CD4-positive, alpha-beta T cell treated with Interleukin-6 for 4 hours (primary cell): ENCODE measurements at places on chromosomes 2 and 18.

DNA sequence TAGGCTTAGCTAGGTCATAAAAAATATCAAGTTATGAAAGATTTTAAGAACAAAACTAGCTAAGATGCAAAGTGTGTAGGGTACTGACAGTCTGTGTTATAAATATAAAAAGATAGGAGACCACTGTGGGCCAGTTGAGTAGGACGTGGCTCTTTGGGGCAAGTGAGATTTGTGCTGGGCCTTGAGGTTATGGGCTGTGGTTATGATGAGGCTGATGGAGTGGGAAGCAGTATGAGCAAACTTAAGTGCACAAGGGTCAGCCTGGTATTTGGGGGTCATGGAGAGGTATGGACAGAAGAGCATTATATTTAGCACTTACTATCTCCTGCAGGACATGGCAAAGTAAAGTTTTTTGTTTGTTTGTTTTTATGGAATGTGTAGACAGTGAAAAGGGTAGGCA is 70.1 kb downstream of the SETBP1 start:
- no peak for DNase-seq

DNA sequence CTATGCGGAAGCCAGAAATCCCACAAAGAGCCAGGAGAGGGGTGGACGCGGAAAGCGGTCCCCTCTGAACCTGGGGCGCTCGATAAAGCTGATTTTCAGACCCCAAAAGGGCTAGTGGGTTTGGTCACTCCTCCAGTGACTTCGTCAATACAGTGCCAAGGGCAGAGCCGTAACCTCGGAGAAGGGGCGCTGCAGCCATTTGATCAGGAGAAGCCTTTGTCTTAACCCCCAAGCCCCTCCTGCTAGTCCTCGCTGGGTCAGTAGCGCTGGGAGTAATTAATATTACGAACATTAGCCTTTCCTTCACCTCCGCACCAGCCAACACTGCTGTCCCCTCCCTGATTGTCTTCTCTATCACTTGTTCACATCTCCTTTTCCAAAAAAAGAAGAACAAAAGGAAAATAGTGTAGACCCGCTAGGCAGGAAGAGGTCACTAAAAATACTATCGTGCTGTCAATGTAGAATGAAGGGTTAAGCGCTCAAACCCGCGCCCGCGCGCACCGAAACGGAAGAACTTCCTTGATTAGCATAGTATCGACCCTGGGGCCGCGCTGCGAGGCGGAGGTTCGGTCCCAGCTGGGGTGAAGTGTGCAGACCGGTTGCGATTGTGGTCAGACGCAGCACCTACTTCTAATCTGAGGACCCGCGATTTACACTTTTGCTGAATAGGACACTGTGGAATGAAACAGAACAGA is 63.2 kb upstream of the MAPRE2 start:
- peak; percentile 68 for DNase-seq

- DNase-seq, result no peak
These were observed 68.8 kb upstream of the CDC42EP3 start for GRCh38 chr2:37740164-37740739.

DNA sequence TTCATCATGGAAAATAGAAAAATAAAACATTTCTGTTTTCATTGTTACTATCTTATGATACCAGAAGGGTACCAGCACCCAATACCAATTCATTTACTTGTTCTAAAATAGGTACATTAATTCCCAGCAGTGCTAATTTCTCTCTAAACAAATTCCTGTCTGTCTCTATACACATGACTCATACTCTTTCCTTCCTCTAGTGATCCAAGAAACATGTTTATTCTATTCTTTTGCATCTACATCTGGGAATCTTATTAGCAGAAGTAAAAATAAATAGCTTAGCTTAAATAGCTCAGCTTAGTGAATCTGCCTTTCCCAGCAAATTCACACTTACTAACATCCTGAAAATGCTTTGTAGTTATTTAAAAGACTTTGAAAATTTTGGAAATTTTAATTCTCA is 84.5 kb upstream of the MAPRE2 start:
- DNase-seq, result no peak

DNA sequence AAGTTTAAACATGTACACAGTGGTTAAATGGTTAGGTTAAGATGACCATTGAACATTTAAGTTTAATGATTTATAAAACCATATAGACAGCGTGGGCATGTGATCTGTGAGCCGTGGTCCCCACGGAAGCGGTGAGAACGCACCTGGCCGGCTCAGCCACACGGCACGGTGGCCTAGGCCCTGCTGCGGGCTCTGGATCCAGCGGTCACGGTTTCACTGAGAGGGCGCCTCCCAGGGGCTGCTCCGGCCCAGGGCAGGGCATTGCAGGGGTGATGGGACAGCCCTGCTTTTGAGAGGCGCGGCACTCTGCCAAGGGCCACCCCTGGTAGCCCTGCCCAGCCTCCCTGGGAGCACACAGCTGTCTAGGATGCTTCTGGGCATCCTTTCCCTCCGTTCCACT is 124.9 kb downstream of the RGPD3 start:
- no peak for DNase-seq
